ENCODE measurements at places on chromosomes 5 and 9.

DNA sequence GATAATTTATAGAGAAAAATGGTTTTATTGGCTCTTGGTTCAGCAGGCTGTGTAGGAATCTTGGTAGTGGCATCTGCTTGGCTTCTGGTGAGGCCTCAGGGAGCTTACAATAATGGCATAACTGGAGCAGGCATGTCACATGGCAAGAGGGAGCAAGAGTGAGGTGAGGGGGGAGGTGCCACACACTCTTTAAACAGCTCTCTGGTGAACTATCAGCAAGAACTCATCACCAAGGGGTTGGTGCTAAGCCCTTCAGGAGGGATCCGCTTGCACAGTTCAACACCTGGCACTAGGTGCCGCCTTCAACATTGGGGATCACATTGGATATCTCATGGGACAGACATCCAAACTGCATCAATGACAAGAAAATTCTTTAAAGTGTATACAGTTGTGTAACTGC lies 10.5 kb downstream of the GPBP1 start:
- no peak for DNase-seq

DNA sequence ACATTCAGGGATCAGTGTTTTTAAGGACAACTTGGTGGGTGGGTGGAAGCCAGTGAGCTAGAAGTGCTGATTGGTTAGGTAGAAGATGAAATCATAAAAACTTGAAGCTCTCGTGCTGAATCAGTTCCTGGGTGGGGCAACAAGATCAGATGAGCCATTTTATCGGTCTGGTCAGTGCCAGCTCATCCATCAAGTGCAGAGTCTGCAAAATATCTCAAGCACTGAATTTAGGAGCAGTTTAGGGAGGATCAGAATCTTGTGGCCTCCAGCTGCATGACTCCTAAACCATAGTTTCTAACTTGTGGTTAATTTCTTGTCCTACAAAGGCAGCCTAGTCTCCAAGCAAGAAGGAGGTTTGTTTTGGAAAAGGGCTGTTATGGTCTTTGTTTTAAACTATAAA lies 166.4 kb downstream of the FAM170A start:
- no peak for DNase-seq

- no peak for DNase-seq
These were observed 22.6 kb downstream of the DBH start for GRCh38 chr9:133658442-133659431.

GRCh38 chr5:147072622-147073021 lies 162.2 kb upstream of the STK32A start:
- no peak for DNase-seq

GRCh38 chr9:86079421-86079831 lies 19.9 kb downstream of the GOLM1 start:
- DNase-seq: no peak

- DNase-seq: no peak
These were observed 63.3 kb downstream of the ADAMTS16 start for GRCh38 chr5:5203451-5203850.

- no peak for DNase-seq
These were observed 617.2 kb downstream of the NR2F1-AS1 start for GRCh38 chr5:92963800-92964199.

GRCh38 chr9:101705135-101705661 lies 33.2 kb downstream of the GRIN3A start:
- no peak for DNase-seq

GRCh38 chr5:89313044-89313443 lies 430.1 kb upstream of the MEF2C start:
- DNase-seq: no peak

GRCh38 chr5:14895301-14895700 lies 23.7 kb upstream of the ANKH start:
- no peak for DNase-seq

GRCh38 chr9:20286969-20287368 lies 335.3 kb downstream of the MLLT3 start:
- DNase-seq: no peak

Measured in immature natural killer cell (primary cell).